ENCODE measurements at places on chromosomes 11 and 22. TPM values are rescaled to one million over a fixed set of nuclear protein-coding genes. Genes with fewer than 3 reads are reported as not detected.

Gene CSTPP1
- total RNA-seq = 27.6 TPM

Gene HEPHL1
- not detected for total RNA-seq

Gene IGF2
- 31.7 TPM for total RNA-seq

Gene MYEOV
- total RNA-seq = 1.3 TPM

Gene KREMEN1
- 13.9 TPM for total RNA-seq

Gene WBP2NL
- total RNA-seq = not detected

Gene DTX4
- total RNA-seq = 4.7 TPM

Gene WDR74
- total RNA-seq = 19.8 TPM

Gene ARHGAP20
- total RNA-seq = 3.5 TPM

Gene STK33
- 1.3 TPM for total RNA-seq

Gene CCDC83
- not detected for total RNA-seq

Gene HPX
- 2.9 TPM for total RNA-seq

Gene INS
- total RNA-seq = not detected

Data from thoracic aorta (tissue), 2 donors.